NCI-H1417 (cell line): ENCODE measurements at places on chromosomes 3 and 15.
A peak's percentile ranks its signal among the peaks of the same experiment; 100 is the strongest.

GRCh38 chr15:67805008-67805665 is 20.2 kb upstream of the SKOR1 start:
- no peak for DNase-seq

- DNase-seq = no peak
Measured at GRCh38 chr15:99443056-99443756, 122.6 kb upstream of the MEF2A start.

- DNase-seq = peak; percentile 79
Measured at GRCh38 chr15:50685976-50686468, 575 bp downstream of the TRPM7 start.

DNA sequence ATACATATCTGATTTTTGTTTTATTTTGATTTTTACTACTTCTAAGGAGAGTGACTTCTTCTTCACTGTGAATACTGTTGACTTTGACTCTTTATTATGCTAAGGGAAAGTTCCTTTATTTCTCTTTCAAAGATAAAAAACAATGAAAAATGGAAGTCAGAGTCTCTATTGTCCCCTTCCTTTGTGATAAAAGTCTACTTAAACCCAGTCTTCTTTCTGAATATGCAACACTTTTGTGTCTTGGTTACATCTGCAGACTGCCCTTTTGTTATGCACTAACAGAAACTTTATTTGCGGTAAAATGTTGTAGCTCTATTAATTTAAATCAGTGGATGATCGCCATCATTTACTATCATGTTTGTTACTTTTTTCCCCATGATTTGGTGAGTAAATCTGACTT is 13.2 kb downstream of the PARP15 start:
- no peak for DNase-seq

GRCh38 chr15:52255935-52256334 is 39.7 kb downstream of the MYO5C start:
- no peak for DNase-seq

GRCh38 chr15:72365844-72366243 is 10.0 kb downstream of the HEXA start:
- no peak for DNase-seq

- no peak for DNase-seq
Measured at GRCh38 chr3:172516318-172517214, 6.7 kb downstream of the TNFSF10 start.

- DNase-seq = no peak
Measured at GRCh38 chr15:48466079-48466478, 134.8 kb downstream of the DUT start.

DNA sequence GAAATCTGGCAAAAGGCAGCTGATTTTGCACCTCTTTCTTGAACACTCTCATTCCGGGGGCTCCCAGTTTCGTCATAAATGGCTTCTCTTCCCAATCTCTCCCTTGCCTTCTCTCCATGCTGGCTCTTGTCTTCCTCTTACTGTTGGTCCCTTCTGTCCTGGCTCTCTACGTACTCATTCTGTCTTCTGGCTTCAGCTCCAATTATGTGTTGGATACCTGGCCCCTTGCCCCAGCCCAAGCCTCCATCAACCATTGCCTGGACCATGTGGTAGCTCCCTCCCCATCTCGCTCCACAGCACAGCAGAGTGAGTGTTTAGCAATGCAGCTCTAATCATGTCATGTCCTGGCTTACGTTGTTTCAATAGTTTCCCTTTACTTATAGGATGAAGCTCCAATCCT is 21.7 kb upstream of the KY start:
- no peak for DNase-seq

- DNase-seq = no peak
Measured at GRCh38 chr15:60390871-60391501, 6.8 kb downstream of the ANXA2 start.

- no peak for DNase-seq
Measured at GRCh38 chr15:29472901-29473445, 203.4 kb upstream of the NSMCE3 start.

DNA sequence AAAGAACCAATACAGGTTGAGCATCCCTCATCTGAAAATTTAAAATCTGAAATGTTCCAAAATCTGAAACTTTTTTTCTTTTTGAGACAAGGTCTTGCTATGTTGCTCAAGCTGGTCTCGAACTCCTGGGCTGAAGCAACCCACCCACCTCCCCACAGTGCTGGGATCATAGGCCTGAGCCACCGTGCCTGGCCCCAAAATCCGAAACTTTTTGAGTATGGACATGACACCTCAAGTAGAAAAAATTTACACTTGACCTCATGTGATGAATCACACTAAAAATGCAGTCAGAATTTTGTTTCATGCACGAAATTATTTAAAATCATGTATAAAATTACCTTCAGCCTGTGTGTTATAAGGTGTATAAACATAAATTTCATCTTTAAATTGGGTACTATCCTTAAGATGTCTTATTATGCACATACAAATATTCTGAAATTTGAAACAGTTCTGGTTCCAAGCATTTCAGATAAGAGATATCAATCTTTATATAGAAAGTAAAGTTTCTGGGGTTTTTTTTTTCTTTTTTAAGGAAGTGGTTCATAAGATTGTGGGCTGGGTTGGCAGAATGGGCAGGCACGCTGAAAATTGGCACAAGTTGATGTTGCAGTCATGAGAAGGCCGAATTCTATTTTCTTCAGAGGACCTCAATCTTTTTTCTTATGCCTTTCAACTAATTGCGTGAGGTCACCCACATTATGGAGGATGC is 72.5 kb downstream of the SPRED1 start:
- no peak for DNase-seq
